ENCODE measurements at places on chromosomes 7 and 10. TPM values are rescaled to one million over a fixed set of nuclear protein-coding genes. Genes with fewer than 3 reads are reported as not detected.
A peak's percentile ranks its signal among the peaks of the same experiment; 100 is the strongest.

DNA sequence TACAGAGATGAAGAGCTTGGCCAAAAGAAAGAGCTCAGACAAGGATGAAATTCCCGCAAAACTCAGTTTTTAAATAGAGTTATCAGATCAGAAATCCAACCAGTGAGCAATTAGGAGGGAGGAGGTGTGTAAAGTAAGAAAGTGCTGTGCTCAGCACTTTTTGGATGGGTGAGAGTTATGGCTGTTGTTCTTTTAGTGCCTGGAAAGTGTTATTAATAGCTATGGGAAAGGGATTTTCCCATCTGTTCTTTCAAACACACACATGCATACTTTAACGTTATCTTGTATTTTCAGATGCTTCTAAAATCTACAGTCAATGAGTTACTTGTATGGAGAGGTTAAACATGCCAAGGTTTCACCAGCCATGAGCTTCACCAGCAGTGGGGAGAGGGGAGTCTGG, 107.3 kb upstream of the TMEM72 start:
- no peak for DNase-seq

DNA sequence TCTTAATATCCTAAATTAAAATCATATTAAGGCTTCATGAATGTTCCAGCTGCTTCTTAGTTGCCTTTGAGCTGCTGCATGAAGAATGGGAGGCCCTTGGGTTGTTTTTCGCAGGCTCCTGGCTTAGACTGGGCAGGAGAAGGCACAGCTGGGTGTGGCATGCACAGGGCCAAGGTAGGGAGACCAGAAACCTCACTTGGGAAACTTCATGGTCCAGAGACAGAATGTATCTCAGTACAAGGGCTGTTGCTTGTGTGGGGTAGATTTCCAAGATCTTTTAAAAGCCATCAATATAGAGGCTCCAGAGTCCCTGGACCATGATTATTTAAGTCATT, 49.9 kb downstream of the BUB3 start:
- DNase-seq: no peak

DNA sequence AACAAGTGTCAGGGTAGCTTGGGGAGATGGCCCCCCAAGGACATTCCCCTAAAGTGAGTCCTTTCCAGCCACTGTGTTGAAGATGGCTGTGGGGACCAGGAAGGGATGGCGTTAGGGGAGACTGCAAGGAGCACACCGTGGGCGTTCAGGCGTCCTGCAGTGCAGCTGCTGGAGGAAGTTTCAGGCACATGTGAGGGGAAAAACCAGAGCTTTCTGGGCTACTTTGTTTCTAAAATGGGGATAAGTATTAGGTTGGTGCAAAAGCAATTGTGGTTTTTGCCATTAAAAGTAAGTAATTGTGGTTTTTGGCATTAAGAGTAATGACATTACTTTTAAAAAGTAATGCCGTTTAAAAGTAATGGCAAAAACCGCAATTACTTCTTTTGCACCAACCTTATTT, 14.3 kb downstream of the PRF1 start:
- no peak for DNase-seq

- no peak for DNase-seq
These were observed 4.6 kb upstream of the CYP3A4 start for GRCh38 chr7:99788554-99788953.

The SH3PXD2A gene
- polyA plus RNA-seq: 23.1 TPM

GRCh38 chr10:22308390-22308789, 7.8 kb upstream of the COMMD3 start:
- DNase-seq: no peak

GRCh38 chr10:90885176-90885575, 13.4 kb downstream of the RPP30 start:
- no peak for DNase-seq

- DNase-seq: no peak
These were observed 70.2 kb downstream of the HTR7 start for GRCh38 chr10:90787393-90788198.

- no peak for DNase-seq
These were observed 316.9 kb downstream of the INHBA start for GRCh38 chr7:41385996-41386395.

DNA sequence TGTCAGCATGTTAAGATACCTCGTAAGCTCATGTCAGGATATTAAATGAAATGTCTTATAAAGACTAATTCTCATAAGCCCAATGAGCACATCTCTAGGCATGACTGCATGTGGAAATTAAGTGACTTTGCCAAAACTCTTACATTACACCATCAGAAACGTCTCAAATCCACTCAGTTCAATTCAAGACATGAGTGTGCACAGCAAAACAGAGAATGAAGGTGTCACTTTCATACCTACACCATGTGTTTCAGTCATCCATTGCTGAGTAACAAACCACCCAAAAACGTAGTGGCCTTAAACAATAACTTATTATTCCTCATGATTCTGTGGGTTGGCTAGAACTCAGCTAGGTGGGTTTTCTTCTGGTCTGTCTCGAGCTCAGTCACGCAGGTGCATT, 99.8 kb downstream of the ATE1 start:
- no peak for DNase-seq

DNA sequence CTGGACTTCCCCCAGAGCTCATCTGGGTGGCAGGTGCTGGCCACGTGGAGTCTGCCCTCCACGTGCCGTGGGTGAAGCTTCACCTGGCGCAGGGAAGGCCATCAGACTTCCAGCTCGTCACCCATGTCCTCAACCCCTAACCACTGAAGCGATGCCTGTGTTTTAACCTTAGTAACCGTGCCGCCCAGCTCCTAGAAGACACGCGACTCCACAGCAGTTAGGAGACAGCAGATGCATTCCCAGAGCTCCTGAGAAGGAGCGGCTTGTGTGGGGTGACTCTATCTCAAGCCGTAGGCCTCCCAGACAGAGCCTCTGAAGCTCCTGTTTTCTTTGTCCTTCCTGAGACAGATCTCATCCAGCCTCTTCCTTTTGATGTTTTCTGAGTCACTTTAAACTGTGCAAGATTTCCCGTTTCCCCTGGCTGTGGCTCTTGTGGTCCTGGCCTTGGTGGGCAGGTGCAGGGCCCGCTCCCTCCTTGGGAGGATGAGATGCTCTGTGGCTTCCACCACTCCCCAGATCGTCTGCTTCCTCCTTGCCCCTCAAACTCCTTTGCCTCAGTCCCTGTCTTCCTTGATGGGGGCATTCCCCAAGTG, 41.4 kb upstream of the AP5Z1 start:
- no peak for DNase-seq

DNA sequence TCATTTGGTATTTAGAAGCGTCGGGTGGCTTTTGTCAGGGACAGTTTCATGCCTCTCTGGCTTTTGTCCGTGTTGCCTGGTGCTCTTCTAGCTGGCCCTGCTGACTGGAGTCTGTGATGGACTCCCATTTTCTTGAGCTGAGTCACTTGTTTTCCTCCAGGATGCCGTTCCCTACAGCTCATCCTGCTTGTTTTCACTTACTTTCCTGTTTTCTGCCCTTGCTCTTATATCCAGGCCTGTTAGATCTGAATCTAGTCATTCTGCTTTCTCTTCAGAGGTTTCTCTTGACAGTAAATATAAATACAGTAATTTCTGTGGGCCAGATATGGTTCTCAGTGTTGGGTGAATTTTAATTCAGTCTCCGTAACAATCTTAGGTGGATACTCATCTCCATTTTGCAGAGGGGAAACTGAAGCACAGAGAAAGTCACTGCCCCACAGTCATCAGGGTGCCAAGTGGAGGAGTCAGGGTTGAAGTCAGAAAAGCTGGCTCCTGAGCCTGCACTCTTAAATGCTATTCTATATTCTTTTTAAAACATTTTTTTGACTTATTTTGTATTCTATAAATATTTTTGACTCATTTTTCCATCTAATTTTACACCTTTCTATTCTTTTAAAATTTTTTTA, 85.4 kb downstream of the CCNY start:
- DNase-seq: no peak

GRCh38 chr10:65818990-65819389, 1106.8 kb upstream of the LRRTM3 start:
- DNase-seq: no peak

GRCh38 chr10:107163881-107164861, at the start of gene SORCS1:
Gene SORCS1, minus strand, starts transcription at chr10:107164706.
- peak; percentile 85 for DNase-seq

DNA sequence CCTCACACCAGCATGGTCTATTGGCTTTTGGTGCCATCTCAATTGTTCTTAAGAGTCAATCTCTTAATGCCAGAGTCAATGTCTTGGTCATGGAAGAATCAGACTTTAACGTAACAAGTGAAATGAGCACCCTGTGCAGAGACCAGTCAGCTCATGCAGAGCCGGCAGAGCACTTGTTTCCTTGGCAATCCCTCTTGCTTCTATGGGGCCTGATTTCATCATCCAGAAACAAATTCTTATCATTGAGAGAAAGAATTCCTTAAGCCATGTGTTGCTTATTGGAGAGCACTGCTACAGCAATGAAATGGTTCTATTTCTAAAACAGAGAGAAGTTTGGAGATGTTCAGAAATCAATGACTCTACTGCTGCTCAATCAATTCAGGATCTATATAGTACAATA, 212.8 kb downstream of the IPMK start:
- DNase-seq: no peak

The SLC13A1 gene
- 0.15 TPM for polyA plus RNA-seq

The TET1 gene
- 6.8 TPM for polyA plus RNA-seq

- no peak for DNase-seq
These were observed 27.9 kb upstream of the DPYSL4 start for GRCh38 chr10:132158823-132159222.

The TMEM176A gene
- 17.1 TPM for polyA plus RNA-seq

DNA sequence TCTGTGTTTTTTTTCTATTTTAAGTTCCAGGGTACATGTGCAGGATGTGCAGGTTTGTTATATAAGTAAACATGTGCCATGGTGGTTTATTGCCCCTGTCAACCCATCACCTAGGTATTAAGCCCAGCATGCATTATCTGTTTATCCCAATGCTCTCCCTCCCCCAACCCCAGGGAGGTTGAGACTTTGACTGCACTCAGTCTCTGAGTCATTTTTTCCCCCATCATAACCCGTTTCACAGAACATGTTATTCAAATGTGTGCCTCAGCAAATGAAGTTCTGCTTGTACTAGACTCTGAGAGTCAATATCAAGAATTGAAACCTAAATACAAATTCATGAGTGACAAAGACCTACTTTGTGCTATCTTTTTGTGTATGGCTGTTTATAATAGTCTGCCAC, 70.0 kb upstream of the CYP26C1 start:
- no peak for DNase-seq

The ADGRA1 gene
- polyA plus RNA-seq: 26.6 TPM

The ADCY1 gene
- 79.2 TPM for polyA plus RNA-seq

DNA sequence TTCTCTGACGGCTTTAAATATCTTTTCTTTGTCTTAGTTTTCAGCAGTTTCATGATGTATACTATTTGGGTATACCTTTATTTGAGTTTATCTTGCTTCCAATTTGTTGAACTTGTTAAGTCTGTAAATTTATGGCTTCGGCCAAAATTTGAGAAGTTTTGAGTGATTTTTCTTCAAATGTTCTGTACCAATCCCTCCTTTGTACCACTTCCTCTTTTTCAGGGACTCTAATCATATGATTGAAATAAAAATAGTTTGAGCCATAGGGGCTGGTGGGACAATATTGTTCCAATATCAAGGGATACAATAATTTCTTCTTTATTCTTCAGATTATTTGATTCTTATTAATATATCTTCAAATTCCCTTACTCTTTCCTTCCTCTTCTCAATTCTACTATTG, 43.1 kb upstream of the CTTNBP2 start:
- DNase-seq: no peak

DNA sequence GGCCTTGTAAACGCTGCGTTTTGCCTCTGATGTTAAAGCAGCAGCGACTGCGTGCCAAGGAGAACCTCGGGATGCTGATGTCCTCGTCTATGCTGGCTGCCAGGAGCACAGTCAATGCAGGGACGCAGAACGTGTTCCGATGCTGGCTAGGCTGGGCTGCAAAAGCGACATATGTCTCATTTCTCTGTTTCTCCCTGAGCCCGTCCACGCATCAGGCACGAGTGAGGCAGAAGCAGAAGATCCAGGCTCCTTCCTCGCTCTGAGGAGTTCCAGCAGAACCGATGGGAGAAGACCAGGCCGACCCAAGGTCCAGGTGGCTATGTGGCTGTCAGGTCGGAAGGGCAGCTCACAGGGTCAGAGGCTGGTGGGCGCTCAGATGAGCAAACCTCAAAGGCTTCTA, 3.7 kb upstream of the FOXL3 start:
- DNase-seq: no peak

The GOLGA7B gene
- polyA plus RNA-seq: 40.0 TPM

The PDZD7 gene
- polyA plus RNA-seq: 10.9 TPM

All from spinal cord (tissue), 10 donors.